Putamen (tissue), 1 donor: ENCODE measurements at places on chromosomes 3 and 15.

DNA sequence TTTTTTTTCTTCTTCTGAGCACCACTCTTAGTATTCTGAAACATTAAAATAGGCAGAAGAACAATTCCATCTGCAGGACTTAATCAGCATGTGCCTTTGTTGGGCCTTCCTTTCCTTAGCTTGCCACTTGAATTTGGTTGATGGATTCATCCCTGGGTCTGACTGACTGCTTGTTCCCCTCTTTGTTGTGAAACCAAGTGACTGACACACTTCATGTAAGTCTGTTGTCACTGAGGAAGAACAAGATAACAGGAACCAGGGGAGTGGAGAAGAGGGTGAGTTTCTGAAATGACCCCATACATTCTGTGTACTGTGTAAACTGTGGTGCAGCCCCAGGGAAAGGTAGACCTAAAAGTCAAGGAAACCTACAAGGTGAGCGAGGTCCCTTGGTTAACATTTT, 188.7 kb upstream of the TBC1D5 start:
- DNase-seq = no peak

GRCh38 chr15:66827039-66827697, 125.1 kb downstream of the SMAD6 start:
- DNase-seq = no peak

- no peak for DNase-seq
Measured at GRCh38 chr3:158802409-158803268, 785 bp downstream of the MFSD1 start.

GRCh38 chr15:38144921-38145320, 107.7 kb upstream of the SPRED1 start:
- DNase-seq = no peak

DNA sequence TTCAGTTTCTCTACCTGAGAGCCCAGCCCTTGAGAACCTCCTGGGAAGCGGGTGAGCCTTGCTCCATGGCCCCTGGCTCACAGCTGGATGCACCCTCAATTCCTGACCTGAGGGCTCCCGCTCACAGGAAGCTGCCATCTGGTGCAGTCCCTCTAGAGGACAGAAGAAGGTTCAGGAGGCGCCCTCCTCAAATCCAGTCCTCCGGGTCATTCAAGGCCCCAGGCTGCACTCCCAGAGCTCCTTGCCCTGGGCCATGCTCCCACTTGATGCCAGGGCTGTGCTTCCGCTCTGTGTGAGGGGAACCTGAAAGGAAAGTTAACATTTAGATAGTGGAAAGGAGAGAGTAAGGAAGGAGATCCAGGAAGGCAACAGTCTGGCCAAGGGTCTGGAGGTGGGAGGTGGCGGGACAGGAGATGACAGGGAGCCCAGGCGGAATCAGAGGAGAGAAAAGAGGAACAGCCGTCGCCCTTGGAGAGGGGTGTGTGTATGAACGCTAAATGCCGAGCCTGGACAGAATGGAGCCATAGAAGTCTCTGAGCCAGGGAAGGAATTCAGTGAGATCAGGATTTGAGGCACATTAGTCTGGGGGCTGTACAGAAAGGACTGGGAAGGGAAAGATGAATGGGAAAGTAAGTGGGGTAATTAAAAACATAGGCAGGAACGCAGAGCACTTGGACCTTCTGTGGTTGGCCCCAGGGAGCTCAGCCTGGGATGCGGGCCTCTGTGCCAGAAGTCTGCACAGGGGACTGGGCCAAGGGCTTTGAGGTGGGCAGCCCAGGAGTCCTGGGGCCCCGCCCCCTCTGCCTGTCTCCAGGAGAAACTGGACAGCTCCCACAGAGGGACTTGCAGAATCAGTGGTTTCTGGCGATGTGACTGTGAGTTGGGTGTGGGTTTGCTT, 26.1 kb downstream of the TBC1D21 start:
- DNase-seq = no peak

GRCh38 chr3:8780279-8780678, 10.9 kb upstream of the OXTR start:
- no peak for DNase-seq

GRCh38 chr15:29055876-29056275, 170.1 kb downstream of the APBA2 start:
- no peak for DNase-seq

GRCh38 chr3:189967254-189967865, 153.3 kb downstream of the P3H2 start:
- DNase-seq = peak; percentile 34

- no peak for DNase-seq
Measured at GRCh38 chr3:189714991-189715961, 84.1 kb downstream of the TP63 start.

GRCh38 chr3:30456264-30456663, 150.1 kb upstream of the TGFBR2 start:
- no peak for DNase-seq

DNA sequence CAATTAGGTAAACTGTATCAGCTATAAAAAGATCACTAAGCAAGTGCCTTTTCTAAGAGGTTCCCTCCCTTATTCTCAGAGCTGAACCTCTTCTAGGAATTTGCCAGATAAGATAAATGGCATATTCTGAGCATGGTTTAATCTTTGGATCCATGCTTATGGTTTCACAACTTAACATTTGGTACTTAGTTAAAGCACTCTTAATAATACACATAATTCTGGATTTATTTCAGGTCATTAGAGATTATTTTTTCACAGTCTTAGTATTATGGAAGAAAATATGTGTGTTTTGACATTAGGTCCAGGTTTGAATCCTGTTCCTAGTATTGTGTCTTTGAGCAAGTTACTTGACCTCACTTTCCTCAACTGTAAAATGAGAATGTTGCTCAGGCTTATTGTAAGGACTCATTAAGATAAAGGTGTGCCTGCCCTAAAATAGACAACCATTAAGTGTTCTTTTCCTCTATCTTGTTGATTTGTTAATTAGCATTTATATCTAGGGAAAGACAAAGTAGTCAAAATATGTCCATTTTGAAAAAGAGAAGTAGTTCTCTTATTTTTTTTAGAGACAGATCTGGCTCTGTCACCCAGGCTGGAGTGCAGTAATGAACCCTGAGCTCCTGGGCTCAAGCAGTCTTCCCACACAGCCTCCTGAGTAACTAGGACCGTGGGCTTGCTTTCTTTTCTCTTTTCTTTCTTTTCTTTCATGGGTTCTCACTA, 43.4 kb downstream of the TSC22D2 start:
- no peak for DNase-seq

DNA sequence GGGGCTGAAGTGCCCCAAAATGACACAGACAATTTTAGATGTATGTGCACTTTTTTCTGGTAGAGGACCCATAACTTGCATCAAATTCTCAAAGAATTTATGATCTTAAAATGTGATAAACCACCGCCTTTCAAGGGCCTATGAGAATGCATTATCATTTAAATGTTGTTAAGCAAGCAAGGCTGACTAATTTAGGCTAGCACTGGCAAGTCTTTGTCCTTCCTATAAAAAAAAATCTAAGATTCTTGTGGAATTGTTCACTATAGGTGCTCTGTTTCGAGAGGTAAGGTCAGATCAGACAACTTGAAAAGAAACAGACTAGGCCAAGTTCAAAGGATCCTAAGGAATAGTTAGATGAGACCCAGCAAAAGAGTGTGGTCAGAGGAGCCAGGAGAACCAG, 128.9 kb upstream of the PHLDB2 start:
- no peak for DNase-seq

DNA sequence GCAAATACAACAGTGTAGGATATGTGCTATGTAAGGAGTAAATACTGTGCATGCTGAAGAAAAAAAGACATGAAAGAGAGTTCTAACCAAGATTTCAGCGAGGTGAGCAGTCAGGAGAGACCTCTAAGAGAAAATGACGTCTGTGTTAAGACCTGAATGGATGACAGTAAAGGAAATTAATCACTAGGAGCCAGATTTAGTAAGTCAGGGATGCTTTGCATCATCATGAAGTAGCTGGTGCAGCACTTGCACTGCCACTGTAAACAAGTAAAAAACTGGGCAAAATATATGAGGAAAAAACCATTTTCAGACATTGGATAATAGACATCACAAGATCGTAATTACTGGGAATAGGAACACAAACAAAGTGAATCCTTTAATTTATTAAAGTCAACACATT, 32.6 kb downstream of the RTP4 start:
- DNase-seq = no peak

- no peak for DNase-seq
Measured at GRCh38 chr15:92158426-92158825, 235.3 kb upstream of the ST8SIA2 start.

- DNase-seq = no peak
Measured at GRCh38 chr3:134075568-134075825, 45.8 kb upstream of the SLCO2A1 start.

- DNase-seq = no peak
Measured at GRCh38 chr3:100783619-100784018, 74.3 kb downstream of the TFG start.

DNA sequence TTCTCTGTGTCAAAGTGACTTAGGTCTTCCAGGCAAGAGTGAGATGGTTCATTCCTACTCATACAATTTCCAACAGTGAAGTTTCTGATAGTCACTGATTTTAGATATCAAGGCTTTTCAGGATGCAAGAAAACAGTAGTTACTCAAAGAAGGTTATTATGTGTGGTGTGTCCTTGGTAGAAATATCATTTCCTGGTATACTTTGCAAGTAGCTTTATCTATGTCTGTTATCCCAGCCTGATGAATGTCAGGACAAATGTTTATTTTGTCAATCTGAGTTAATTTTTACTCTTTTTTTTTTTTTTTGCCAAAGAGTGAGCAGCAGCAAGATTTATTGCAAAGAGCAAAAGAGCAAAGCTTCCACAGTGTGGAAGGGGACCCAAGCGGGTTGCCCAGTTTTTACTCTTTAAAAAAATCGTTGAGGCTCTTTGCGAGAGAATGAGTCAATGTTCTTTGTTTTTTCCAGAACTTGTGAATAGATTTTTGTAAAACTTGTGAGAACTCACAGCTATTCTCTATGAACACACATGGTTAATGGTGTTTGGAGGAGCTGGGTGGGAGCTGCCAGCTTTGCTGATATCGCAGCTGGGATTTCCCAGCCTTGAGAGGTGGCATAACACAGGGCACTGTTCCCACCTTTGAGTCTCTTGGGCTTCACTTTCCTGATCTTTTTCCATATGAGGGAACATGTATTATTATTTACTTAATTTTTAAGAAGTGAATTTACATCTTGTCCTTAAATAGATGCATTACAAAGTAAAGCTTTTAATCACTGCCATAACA, 51.9 kb downstream of the SV2B start:
- DNase-seq = no peak

- DNase-seq = no peak
Measured at GRCh38 chr3:172581757-172582166, 58.5 kb upstream of the TNFSF10 start.

- DNase-seq = peak; percentile 42
Measured at GRCh38 chr15:59371458-59372351, 966 bp downstream of the MYO1E start.

- DNase-seq = no peak
Measured at GRCh38 chr3:19473971-19474580, 325.8 kb downstream of the KCNH8 start.

GRCh38 chr3:69116897-69117296, 5.5 kb downstream of the LMOD3 start:
- peak; percentile 92 for DNase-seq

DNA sequence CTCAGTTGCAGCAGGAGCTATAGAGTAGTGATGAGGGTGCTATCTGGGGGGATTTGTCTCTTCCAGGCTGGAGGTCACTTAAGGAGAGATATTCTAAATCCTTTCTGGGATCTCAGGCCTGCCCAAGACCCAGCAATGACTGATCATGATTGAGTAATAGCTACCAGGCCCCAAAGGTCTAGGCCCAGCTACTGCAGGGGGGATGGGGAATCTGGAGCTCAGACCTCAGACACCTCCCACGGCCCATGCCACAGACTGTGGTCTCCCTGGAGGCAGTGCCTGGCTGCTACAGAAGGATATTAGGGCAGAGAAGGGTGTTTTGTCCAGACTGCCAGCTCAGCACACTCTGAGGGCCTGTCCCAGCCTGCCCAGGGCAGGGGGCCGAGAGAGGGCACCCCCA, 6.9 kb downstream of the SLC38A3 start:
- no peak for DNase-seq

GRCh38 chr3:105580296-105580965, 213.7 kb downstream of the ALCAM start:
- DNase-seq = no peak

DNA sequence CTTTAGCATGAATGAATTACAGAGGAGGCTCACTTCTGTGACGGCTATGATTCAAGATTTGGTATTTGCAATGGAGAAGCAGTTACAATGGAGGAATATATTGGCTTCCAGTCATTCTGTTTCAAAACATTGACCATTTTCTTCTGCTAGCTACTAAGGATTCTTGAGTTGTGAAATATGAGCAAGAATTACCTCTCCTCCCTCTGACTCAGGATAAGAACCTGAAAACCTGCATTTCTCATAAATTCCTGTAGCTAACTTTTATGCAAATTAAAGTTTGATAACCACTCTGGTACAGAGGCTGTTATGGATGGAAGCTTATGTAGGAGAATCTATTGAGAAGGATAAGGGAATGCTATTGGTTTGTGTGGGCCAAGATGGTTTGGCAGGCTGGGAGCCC, 84.1 kb upstream of the MYRIP start:
- no peak for DNase-seq

DNA sequence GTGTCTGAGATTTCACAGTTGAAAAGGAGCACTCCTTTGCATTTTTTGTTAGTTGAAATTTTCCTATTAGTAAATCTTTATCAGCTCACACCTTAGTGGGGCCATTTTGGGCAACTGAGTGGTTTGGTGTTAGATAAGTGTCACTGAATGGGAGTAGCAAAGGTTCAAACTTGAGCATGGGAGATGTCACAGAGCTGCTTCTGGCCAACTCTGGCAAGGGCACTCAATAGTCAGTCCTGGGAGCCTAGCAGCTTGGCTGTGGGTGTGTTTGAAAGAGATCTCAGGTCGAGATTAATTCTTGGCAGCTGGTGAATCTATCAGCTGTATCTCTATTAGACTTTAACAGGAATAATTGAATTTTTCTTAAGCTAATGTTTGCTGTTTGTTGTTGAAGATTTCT, 579.3 kb downstream of the EDEM1 start:
- DNase-seq = no peak

DNA sequence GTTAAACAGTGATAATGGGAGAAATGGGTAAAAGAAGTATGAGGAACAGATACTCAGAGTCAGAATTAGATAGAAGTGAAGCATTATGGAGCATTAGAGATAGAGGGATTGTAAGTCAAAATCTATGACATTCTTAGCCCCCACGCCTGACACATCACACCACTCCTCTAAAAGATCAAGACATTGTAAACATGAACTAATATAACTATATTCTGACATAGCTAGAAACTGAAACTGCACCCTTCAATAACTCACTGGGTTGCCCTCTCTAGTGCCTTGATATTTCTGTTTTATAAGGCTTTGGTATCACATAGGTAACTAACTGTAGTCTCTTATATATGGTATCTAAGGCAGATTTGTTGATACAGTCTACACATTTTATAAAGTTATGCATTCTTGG, 684.3 kb upstream of the DPPA4 start:
- no peak for DNase-seq

GRCh38 chr3:56783644-56784447, 17.9 kb downstream of the ARHGEF3 start:
- peak; percentile 52 for DNase-seq

GRCh38 chr3:145116769-145117168, 1044.2 kb downstream of the PLOD2 start:
- DNase-seq = no peak
